ENCODE measurements at places on chromosomes 12 and 14. TPM values are rescaled to one million over a fixed set of nuclear protein-coding genes. Genes with fewer than 3 reads are reported as not detected.

Gene CHMP4A
- total RNA-seq: 57.4 TPM

Gene PKP2
- 2.6 TPM for total RNA-seq

Gene KLHDC1
- 10.9 TPM for total RNA-seq

Gene ITGB7
- total RNA-seq: 48.7 TPM

Gene MYH6
- total RNA-seq: not detected

Gene RIN3
- 65.4 TPM for total RNA-seq

Gene RD3L
- not detected for total RNA-seq

Gene KCNK10
- total RNA-seq: not detected

Gene CAPZA3
- not detected for total RNA-seq

Gene NPFF
- total RNA-seq: not detected

Gene BHLHE41
- 25.8 TPM for total RNA-seq

Gene SMCO2
- not detected for total RNA-seq

Gene AMDHD1
- total RNA-seq: 12.2 TPM

Gene VRTN
- not detected for total RNA-seq

Gene TMCC3
- total RNA-seq: 23.7 TPM

Gene RDH11
- total RNA-seq: 45.5 TPM
